ENCODE measurements at places on chromosomes 6 and 20.
A peak's percentile ranks its signal among the peaks of the same experiment; 100 is the strongest.

- DNase-seq: no peak
These were observed 57.5 kb upstream of the NFATC2 start for GRCh38 chr20:51600016-51600420.

- DNase-seq: no peak
These were observed 313.2 kb downstream of the TFAP2A start for GRCh38 chr6:10101551-10102252.

- no peak for DNase-seq
These were observed 65.2 kb downstream of the PRL start for GRCh38 chr6:22231616-22232015.

- no peak for DNase-seq
These were observed 2.4 kb downstream of the GMEB2 start for GRCh38 chr20:63624486-63624885.

- DNase-seq: no peak
These were observed 20.2 kb downstream of the PRPH2 start for GRCh38 chr6:42702200-42702599.

- DNase-seq: no peak
These were observed 10.2 kb downstream of the POU3F2 start for GRCh38 chr6:98844244-98845210.

- DNase-seq: no peak
These were observed 54.2 kb upstream of the FANCE start for GRCh38 chr6:35397806-35398418.

- DNase-seq: no peak
These were observed 155.2 kb downstream of the SCML4 start for GRCh38 chr6:107668743-107669474.

DNA sequence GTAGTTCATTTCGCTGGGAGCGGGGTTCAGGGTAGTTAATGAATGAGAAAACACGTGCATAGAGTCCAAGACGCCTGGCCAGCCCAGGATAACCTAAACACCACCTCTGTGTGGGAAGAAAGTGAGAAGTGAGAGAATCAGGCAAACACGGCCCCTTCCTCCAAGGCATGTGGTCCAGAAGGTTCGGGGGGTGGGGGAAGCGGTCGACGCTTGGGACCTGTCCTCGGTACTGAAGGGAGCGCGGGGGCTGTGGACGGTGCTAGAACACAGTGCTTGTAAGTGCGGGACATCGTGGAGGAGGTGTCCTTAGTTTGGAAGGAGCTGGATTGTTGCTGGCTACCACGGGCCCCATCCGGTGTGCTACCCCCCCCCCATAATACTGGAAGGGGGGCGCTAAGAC is 1.7 kb upstream of the VSTM2L start:
- no peak for DNase-seq

- DNase-seq: no peak
These were observed 39.4 kb downstream of the YTHDF1 start for GRCh38 chr20:63176427-63177133.

- DNase-seq: peak; percentile 1
These were observed 13.6 kb upstream of the WFDC8 start for GRCh38 chr20:45592574-45593189.

DNA sequence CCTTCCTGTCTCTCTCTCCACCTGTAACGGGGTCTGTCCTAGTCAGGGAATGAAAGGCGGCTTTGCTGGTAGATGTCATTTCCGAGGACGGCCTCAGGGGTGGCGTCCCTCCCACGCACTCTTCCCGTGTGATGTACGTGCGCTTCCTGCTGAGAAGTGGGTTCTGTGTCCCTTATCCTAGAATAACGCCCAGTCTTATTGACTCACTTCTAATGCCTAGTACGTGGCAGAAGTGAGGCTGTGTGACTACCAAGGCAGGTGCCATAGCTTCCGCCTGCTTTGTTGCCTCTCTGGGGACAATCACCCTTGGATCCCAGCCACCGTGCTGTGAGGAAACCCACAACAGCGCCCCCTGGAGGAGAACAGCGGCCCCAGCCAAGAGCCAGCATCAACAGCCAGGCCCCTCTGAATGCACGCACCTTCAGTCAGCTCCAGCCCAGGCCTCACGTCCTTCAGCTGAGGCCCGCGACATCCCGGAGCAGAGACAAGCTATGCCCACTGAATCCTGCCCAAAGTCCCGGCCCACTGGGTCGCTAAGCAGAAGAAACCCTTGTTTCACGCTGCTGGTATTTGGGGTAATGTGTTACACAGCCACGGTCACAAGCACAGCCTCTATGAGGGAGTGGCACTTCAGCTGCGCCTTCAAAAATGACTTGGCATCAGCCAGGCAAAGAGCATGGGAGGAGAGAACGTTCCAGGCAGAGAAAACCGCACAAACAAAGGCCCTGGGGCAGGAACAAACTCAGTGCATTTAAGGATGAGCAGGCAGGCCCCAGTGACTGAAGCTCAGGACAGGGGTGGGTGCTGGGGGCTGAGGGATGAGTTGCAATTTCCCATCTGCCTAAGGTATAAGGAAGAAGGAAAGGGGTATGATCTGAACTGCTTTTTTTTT is 224.2 kb downstream of the NFATC2 start:
- peak; percentile 40 for DNase-seq

DNA sequence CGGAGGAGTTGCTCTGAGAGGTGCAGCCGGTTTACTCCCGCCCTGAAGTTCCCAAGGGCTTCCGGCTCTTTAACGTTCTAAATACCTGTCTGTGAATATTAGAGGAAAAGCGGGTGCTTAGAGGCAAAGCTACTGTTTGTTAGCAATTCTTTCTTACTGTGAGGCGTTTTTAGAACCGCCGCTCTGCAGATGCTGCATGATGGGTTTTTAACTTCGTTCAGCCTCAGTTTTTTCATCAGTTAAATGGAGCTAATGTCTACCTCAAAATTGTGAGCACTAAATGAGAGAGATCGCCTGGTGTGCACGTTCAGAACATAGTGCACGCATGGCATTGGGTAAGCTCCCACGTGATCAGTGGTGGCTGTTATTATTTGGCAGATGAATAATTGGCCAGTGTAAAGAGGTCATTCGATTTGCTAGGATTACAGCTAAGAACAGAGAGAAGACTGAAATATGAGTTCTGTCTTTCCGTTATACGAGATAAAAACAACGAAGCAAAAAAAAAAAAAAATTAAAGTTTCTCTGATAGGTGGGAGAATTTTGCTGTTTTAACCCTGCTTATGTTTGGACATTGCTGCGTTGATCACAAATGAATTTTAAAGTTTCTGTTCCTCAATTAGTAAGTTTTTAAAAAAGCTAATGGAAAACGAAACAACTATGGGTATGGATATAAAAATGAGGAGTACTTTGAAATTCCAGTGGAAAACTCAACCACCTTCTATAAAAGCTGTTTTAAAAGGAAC is 660 bp upstream of the TFB1M start:
- DNase-seq: peak; percentile 30

- DNase-seq: no peak
These were observed 49.5 kb downstream of the TOX2 start for GRCh38 chr20:43963872-43964791.

DNA sequence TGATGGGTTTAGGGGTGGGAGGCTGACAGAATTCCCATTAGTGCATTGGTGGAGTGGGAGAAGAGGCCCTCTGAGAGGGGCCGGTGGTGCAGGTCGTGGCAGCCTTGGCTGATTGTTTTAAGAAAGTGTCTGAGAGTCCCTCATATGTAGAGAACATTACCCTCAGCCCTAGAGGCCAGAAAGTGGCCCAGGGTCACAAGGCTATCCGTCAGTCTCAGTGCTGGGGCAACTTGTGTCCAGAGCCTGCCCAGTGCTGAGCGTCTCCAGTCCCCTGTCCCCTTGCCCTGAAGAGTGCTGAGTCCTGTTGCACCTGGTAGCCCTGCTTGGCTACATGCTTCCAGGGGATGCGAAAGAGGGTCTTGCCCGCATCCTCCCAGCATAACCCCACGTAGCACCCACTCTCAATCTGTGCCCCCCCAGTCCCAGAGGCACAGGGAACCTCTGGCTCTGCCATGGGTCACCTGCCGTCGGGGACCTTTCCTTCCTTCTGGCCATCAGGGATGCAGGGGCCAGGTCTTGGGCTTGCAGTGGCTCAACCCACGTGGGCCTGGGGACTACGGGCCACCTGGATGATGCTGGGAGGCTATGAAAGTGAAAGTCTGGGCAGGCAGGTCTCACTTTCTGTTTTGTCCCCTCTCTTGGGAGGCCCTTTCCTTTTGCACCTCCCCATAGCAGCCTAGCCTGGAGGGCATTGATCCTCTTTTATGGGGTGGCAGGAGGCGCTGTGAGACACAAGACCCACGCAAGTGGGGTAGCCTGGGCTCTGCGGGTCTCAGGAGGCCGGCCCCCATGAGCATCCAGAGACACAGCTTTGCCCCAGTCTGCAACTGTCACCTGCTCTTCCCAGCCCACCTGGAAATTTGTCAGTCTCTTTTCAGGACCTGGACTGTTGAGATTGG is 12.2 kb downstream of the DUSP15 start:
- no peak for DNase-seq

DNA sequence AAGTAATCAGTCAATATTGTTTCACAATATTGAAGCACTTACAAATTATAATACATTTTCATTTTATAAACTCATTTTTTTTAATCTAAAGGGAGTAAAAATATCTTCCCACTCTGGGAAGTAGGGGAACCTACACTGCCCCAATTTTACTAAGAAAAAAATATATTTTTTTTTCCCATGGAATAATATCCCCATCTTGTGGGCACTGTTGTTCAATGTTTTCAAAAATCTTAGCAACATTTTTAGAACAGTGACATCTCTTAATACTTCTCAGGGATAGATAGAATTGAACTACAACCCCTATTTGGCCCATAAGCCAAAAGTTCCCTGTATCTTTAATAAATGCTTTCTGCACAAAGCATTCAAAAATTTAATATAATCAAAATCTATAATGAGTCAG is 42.9 kb downstream of the ARHGAP18 start:
- no peak for DNase-seq

DNA sequence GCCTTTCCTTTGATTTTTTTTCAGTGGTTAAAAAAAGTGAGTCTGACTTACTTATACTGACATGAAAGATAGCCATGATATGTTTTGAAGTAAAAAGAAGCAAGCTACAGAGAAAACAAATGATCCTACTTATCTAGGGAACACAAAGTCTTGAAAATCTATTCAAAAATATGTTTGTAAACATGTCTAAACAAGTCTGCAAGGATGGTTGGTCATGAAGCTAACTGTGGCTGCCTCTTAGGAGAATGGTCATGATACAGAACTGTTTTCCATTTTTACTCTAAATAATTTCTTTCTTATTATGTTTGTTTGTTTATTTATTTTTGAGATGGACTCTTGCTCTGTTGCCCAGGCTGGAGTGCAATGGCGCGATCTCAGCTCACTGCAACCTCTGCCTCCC is 21.5 kb downstream of the FERMT1 start:
- DNase-seq: no peak

- DNase-seq: no peak
These were observed 1.8 kb downstream of the SEC63 start for GRCh38 chr6:107956181-107956580.

DNA sequence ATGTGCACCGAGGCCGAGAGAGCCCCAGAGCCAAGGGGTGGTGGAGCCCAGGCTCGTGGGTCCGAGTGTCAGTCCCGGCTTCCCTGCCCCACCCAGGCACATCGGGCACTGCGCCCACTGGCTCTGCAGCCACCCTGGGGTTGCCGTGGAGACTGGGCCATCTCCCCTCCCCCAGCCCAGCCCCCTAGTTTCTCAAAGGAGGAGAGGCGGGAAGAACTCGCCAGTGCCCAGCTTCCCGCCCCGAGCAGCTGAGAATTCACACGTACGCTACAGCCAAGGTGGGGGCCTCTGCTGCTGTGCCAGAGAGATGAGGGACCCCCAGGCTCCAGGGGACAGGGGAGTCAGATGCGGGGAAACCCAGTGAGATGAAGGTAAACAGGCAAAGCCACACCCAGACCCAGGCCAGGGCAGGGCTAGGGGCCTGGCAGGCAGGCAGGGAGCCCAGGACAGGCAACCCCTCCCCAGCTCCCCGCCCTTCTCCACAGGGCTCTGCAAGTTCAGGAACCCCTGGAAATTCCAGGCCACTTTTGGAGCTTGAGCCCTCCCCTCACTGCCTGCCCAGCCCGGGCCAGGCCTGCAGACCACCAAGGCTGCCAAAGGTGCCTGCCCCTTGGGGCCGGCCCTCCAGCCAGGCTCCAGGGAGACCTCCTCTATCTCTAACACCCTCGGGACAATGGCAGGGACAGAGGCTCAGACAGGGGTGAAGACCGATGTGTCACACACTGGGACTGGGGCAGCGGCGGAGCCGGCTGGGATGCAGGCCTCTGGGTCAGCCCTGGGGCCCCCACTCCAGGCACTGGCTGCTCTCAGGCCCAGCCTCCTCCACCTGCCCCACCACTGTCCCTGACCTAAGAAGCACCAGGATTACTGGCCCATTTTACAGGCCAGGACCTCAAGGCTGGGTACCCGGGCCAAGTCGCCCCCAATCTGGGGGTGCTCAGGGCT is 6.0 kb downstream of the LAMA5 start:
- no peak for DNase-seq

DNA sequence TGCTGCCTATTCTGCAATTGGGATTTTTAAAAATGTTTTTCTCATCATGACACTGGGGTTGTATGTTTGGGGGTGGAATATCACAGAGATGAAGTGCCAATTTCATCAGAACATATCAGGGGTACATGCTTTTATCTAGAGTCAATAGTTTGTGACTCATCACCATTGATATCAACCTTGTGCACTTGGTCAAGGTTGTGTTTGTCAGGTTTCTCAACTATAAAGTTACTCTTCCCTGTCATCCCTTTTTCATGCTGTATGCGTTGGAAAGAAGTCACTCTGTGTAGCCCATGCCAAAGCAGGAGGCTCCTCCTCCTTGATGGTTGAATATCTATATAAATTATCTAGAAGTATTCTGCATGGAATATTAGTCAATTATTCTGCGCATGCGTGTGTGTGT is 145.4 kb upstream of the TSHZ2 start:
- DNase-seq: no peak

DNA sequence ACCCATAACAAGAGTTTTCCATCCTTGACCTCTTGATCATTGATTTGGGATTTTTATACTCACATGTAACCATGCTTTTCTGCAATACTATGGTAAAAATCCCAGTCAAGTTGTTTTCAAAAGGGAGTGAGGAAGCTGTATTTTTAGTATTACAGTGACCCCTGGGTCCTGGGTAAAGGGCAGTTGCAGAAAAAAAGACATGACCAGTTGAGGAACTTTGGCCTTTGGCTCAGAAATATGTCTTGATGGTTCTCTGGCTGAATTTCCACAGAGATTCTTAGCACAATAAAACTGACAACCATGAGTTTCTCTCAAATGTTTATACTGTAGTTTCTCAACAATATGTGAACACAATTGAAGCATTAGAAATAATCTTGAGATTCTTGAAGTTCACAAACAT is 28.6 kb upstream of the PRL start:
- DNase-seq: no peak
